ENCODE measurements at places on chromosomes 7 and 10.

DNA sequence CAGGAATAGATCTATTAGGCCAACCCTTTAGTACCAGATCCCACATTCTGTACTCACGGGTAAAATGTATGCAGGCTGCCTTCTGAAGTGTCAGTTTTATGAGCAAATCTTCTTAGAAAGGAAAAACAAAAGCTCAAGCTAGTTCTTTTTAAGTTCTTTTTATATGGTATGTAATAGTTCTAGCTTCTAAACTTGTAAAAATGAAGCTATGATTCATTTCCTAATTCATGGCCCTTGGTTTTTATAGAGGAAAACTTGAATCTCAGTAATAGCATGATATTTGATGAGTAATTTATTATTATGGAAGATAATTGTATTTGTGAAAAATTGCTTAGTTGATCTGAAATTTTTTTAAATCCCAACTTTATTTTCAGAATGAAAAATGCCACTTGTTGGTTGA lies 54.3 kb downstream of the SLK start:
- no peak for DNase-seq

DNA sequence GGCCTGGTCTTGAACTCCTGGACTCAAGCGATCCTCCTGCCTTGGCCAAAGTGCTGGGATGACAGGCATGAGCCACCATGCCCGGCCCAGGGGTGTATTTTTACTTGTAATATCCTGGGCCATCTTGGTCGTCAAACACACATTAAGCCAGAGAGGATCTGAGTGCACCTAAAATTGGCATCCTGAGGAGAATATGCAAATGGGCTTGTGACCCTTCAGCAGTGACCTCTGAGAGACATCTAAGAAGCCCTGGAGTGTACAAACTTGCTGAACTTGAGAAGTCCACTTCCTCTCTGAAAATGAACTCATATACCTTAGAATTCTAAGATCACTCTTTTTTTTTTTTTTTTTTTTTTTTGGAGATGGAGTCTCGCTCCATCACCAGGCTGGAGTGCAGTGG lies 372.0 kb upstream of the C7orf33 start:
- no peak for DNase-seq

- DNase-seq, result no peak
Observed at GRCh38 chr7:110897538-110897937, 193.4 kb upstream of the LRRN3 start.

GRCh38 chr7:8379264-8379663 lies 54.1 kb upstream of the NXPH1 start:
- DNase-seq, result no peak

DNA sequence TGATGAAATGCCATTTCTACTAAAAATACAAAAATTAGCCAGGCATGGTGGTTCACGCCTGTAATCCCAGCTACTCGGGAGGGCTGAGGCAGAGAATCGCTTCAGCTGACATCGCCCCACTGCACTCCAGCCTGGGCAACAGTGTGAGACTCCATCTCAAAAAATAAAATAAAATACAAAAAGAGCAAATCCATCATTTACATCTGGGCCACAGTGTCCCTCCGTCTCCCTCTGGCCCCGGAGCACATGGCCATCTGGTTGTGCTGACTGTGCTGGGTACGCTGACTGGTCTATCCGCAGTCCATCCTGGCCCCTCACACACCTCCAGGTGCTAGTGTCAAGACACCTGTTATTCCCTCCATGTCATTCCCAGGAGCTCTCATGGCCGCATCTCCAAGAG lies 42.1 kb downstream of the KCNH2 start:
- DNase-seq, result no peak

- peak; percentile 72 for DNase-seq
Observed at GRCh38 chr7:4882169-4883032, 1.1 kb downstream of the RADIL start.

GRCh38 chr10:2925631-2926030 lies 141.7 kb upstream of the PFKP start:
- DNase-seq, result peak; percentile 73

- DNase-seq, result no peak
Observed at GRCh38 chr7:128954150-128954549, 16.4 kb downstream of the IRF5 start.

DNA sequence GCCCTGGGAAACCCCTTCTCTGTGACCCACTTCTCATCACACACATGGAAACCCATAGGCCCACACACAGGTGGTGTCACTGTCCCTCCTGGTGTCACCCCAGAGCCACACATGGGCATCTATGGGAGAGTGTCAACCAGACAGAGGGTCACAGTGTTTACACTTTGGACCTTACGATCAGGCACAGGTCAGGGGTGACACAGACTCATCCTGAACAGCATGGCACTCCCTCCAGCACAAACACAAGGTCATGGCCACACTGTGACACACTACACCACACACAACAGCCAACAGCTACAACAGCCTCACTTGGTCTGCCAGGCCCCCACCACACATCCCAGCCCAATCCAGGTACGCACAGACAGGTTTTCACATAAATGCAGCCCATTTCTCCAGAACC lies 6.2 kb downstream of the TLX1 start:
- DNase-seq, result no peak

DNA sequence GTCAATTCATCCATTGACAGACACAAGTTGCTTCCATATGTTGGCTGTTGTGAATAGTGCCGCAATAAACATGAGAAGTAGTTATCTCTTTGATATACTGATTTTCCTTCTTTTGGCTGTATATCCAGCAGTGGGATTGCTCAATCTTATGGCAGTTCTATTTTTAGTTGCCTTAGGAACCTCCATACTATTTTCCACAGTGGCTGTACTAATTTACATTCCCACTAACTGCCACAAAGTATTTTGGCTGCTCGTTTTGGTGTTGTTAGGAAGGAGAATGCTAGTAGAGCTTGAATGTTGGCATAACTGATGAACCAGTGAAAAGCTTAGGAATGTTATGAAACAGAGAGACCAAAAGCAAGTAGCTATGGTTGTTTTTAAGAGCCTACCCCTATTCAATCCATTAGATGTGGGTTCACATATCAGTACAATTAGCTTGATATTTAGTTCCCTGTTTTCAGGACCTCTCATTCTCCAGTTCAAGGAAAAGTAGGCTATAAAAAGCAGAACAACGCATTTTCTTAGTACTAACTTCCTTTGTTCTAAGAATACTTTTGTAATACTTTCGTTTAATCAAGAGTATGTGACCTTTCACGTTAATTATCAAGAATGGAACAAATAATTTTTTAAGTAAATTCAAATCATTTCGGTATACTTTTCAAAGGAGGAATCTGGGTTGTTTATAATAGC lies 100.3 kb downstream of the FAS start:
- DNase-seq, result no peak

- no peak for DNase-seq
Observed at GRCh38 chr7:67423065-67423464, 426.4 kb downstream of the TYW1 start.

DNA sequence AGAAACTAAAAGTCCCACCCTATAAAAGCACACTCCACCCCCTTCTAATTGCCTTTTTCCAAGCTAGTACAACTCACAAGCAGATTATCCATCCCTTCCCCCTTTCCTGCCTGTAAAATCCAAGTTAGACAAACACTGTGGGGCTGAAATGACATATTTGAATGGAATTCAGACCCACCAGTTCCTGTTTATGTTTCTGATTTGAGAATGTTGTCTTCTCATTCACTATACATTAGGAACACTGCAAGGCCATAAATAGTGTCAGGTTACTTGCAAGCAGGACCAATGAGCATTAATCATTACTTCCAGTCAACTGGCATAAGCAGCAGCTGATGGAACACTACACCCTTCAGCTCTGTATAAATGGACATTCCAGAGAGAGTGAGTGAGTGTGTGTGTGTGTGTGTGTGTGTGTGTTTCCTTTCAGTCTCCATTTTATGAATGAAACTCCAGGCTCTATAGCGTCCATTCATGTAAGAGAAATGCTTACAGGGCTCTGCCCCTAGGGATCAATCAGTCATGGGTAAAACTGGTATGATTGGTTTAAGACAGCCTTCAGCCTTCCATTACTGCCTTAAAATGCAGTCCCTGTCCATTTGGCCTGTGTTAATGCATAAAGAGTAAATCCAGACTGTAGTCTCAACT lies 69.3 kb downstream of the ETV1 start:
- DNase-seq, result peak; percentile 100

GRCh38 chr7:33868166-33868565 lies 37.2 kb upstream of the BMPER start:
- DNase-seq, result peak; percentile 69

- no peak for DNase-seq
Observed at GRCh38 chr7:34821932-34822558, 164.0 kb downstream of the NPSR1 start.

DNA sequence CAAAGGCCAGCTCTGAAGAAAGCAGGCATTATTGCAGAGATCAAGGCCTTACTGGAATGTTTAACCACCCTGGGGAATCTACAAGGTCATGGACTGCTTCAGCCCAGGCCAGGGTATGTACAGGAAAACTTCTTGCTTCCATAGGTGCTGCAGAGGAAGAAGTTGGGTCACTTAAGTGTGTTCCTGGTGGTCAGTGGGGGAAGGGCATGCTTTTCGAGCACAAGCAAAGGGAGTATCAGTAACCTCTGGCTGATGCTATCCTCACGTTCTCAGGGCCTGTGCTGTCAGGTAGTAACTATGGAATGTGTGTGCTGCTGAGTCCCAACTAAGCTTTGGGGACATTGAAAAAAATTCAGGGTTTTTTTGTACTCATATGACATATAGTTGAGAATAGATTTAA lies 234.0 kb upstream of the SP4 start:
- no peak for DNase-seq

DNA sequence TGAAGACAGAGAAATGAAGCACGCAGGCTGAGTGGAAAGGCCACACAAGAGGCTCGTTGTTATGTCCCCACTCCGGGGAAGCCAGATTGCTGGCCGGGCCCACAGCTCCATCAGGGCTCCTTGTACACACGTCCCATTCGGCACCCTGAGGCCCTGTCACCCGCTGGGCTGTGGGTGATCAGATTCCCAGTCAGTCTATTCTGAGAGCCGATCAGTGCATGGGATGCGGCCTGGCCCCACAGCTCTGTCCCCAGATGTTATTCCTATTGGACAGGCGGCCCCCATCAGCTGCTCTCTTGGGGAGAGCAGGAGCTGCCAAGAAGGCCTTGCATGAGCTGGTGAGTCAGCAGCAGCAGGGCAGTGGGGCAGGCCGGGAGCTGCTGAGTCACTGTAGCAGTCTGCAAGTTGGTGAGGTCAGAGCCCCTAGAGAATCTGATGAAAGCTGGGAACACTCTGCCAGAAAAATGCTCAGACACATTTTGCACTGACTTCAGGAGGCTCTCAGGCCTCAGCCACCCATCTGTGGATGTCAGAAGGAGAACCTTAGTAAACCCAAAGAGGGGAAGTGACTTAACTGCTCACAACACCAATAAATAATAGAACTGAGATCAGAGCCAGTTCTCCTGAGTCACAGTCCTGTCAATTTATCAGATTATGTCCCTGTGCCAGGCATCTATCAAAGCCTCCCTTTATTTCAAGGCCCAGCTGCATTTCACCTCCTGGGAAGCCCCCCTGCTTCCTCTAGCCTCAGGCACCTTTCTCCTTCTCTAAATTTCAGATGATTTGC lies 9.4 kb upstream of the PSAP start:
- DNase-seq, result peak; percentile 100

DNA sequence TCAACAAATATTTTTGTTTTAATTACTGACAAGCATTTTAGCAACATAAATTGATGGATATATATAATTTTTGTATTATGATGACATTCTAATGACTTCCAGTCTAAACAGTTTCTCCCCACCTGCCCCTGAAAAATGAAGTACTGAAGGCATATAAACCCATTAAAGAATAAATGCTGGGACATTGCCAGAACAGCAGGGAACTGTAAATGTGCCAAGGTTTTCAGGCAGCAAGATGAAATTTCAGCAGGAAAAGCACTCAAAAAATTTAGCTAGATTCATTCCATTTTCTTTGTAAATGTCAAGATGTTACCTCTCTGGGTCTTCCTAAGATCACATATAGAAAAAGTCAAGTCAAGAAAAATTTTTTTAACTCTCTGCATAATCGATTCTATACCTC lies 11.0 kb upstream of the TLL2 start:
- DNase-seq, result no peak

DNA sequence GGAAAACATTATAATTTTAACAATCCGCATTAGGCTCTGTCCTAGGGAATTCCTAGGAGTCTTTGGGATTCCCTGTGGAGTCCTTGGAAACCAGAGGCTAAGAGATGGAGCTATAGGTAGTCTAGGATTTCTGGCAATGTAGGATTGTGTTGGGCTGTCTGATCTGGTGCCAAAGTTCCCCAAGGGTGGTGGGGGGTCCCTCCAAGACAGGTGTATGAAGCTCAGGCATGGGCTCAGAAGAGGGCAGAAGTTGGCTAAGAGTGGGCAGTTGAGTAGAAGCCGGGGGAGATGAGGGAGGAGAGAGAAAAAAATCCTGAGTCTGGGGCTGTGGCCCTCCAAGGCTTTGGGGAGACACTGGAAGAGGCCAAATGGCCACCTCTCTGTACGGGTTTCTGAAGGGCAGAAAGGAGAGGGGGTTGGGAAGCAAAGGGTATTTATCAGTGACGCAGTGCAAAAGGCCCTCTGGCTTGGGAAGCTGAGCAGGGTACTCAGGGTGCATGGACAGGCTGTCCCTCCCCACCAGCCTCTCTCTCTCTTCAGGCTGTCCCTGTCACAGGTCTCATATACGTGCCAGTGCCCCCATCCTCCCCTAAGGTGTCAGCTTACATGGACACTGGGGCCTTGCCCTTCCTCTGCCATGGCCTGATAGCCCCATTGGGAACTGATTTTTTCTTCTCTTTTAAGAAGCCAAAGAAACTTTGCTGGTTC lies 929 bp downstream of the HOXA6 start:
- DNase-seq, result no peak

DNA sequence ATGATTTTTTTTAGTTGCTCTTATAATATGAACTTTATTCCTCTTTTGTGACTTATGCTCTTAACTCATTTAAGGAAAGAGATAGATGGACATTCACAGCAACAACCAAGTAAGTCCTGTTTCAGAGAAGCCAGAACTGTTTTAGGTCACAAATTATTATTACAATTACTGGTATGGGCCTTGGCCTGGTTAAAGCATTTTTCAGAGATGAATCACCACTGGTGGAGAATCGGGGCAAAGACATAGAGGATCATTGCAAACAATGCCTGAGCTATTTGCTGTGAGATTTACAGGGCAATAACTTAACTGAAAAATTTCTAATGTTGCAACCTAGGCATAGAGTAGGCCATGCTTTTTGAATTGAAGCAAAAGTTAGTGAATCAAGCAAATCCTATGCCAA lies 138.0 kb upstream of the YAE1 start:
- DNase-seq, result peak; percentile 73

DNA sequence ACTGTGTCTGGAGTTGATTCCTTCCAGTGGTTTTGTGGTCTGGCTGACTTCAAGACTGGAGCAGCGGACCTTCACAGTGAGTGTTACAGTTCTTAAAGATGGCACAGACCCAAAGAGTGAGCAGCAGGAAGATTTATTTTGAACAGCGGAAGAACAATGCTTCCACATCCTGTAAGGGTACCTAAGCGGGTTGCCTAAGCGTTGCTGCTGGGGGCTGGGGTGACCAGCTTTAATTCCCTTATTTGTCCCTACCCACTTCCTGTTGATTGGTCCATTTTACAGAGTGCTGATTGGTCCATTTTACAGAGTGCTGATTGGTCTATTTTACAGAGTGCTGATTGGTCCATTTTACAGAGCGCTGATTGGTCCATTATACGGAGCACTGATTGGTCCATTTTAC lies 13.2 kb downstream of the AKR1B15 start:
- peak; percentile 11 for DNase-seq

All from brain microvascular endothelial cell (primary cell).